ENCODE measurements at places on chromosomes 4 and X.

- no peak for DNase-seq
Measured at GRCh38 chr4:122992057-122992456, 69.7 kb upstream of the NUDT6 start.

DNA sequence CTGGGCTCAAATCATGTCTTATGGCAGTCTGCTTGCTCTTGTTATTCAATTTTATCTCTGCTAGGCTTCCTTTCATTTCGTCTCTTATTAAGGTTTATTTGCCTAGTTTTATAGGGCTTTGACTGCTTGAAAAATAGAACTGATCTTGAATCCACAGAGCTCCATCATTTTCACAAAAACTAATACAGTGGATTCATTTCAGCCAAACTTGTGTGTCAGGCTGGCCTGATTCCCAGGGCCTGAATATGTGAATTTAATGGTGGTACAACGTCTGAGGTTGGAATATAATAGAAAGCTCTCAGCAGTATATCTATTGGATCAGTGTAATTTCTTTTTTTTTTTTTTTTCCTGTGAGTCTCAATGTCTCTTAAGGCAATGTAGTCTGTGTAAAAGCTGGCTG lies 123.3 kb downstream of the POU4F2 start:
- DNase-seq: no peak

DNA sequence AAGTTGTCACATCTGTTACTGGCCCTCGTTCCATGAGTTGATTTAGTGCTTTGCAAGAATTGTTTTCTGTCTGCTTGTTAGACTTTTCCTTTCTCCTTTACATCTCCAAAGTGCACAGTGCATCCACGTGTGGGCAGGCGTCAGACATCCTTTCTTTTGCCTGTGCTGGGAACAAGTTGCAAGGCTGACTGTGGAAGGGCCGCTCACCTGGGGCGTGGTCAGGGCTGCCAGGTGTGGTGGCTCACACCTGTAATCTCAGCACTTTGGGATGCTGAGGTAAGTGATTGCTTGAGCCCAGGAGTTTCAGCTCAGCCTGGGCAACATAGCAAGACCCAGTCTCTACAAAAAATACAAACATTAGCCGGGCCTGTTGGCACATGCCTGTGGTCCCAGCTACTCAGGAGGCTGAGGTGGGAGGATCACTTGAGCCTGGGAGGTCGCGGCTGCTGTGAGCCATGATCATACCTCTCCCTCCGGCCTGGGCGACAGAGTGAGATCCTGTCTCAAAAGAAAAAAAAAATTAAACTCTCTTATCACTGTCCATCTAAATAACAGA lies 46.2 kb downstream of the RGS12 start:
- DNase-seq: no peak

- no peak for DNase-seq
Measured at GRCh38 chr4:99362768-99363167, 10.2 kb upstream of the ADH1C start.

- no peak for DNase-seq
Measured at GRCh38 chr4:1205586-1206298, 33.4 kb upstream of the SPON2 start.

DNA sequence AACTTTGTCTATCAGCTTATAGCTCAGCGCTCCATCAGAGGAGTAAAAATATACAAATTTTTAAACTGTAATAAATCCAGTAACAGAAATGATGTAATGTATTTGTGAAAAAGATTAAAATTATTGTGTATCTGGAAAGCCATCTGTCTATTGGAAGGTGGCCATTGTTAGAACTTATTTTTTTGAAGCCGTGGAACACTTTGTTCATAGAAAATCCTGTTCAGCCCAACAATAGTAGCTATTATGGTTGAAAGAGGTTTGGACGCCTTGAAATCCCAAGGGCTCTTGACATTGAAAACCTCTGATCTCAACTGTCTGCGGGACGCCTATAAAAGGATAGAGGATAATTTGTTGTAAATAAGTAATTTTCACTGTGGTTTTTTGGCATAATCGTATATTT lies 98.3 kb downstream of the RAPGEF2 start:
- no peak for DNase-seq

DNA sequence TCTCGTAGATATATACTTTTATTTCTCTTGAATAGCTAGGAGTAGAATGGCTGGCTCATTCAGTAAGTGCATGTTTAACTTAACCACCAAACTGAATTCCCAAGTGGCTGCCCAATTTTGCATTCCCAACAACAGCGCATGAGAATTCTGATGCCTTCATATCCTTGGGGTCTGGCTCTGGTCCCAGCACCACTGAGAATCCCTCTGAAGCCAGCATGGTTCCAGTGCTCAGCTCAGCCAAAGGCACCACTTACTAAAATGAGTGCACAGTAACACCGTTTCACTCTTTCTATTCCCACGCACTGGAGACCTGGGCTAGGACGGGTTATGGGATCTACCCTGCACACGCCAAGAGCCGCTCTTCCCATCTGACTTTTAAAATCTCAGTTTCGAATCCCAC lies 60.4 kb downstream of the CASP3 start:
- no peak for DNase-seq

GRCh38 chr4:8443801-8444200 lies 3.2 kb downstream of the TRMT44 start:
- DNase-seq: no peak

GRCh38 chr4:90495936-90496335 lies 368.7 kb downstream of the CCSER1 start:
- no peak for DNase-seq

DNA sequence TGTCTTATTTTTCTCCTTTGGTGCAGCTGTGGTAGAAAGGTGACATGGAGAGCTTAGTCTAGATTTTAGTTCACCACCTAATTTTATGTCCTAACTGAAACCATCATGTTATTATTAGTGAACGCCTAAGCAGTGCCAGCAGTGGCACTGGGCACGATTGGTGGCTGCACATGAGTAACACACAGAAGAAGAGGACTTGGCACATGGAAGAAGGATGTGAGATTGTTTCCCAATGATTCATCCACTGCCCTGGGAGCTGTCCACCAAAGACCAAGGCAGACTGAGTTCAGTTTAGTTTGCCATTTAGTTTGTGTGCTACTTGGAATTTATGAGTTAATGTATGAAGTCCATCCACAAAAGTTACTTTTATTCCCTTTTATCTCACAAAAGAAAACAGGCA lies 68.1 kb upstream of the NAP1L5 start:
- no peak for DNase-seq

DNA sequence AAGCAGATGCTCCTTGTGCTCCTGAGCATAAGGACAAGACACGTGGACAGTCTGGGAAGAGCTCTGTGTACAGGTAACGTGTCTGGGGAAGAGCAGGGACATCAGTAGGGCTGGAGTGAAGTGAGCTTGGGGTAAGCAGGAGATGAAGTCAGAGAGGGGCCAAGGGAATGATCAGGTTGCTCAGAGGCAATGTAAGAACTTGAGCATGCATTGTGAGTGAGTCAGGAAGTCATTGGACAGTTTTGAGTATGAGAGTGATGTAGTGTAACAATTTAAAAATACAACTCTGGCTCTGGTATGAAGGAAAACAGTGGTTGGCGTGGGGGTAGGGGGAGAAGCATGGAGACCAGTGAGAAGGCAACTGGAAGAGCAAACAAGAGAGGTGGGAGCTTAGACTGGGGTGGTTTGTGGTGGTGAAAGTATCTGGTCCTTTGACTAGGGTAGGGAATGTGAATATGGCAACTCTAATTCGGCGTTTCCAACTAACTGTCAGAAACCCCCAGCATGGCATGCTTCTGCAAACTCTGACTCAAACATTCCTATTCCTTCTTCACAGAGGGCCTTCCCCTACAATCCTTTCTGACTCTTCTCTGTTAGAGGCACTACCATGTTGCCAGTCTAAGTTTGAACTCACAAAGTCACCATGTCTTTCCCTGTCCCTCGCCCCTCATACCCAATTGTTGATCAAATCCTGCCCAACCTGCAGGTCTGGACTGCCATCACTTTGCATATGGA lies 57.2 kb downstream of the STBD1 start:
- DNase-seq: no peak

GRCh38 chr4:139441029-139441428 lies 12.9 kb upstream of the RAB33B start:
- DNase-seq: no peak

GRCh38 chrX:26376037-26376708 lies 160.2 kb downstream of the MAGEB5 start:
- DNase-seq: no peak

GRCh38 chr4:173264684-173265185 lies 69.4 kb downstream of the HMGB2 start:
- no peak for DNase-seq

DNA sequence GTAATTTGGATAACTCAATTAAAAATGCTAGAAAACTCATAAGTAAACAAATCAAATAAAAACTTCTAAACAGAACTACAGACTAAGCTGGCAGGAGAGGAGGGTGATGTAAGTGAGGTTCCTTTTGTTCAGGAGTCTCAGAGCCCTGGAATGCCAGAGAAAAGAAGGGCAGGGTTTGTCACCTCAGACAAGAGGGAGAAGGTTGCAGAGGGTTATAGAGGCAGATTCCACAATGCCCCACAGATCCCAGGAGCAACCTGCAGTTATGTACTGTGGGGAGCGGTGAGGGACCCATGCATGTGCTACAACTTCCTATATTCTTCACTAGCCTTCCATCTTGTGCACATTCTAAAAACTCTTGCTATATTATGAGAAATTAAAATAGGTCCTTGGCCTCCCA lies 129.7 kb downstream of the CFAP299 start:
- no peak for DNase-seq

DNA sequence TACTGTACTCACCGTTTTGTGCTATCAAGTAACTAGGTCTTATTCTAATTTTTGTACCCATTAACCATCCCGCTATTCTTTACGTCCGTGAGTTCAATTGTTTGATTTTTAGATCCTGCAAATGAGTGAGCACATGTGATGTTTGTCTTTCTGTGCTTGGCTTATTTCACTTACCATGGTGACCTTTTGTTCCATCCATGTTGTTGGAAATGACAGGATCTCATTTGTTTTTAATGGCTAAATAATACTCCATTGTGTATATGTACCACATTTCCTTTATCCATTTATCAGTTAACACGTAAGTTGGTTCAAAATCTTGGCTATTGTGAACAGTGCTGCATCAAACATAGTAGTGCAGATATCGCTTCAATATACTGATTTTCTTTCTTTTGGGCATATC lies 48.3 kb downstream of the USP9X start:
- no peak for DNase-seq

- no peak for DNase-seq
Measured at GRCh38 chrX:72180539-72180938, 1.0 kb upstream of the PIN4 start.

DNA sequence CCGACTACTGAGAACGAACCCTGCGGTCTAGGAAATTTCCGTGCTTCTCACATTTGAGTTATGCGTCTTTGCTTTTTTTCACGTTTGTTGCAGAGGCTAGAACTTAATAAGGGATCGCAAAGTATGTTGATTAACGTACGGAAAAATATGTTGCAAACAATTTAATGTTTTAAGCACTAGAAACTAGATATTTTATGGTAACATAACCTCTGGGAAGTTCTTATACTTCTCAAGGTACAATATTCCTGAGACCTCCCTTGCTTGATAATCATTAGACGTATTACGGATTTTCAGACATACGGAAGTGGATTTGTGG lies 639 bp upstream of the PRDM5 start:
- no peak for DNase-seq

- no peak for DNase-seq
Measured at GRCh38 chr4:17785858-17786257, 4.4 kb upstream of the FAM184B start.

DNA sequence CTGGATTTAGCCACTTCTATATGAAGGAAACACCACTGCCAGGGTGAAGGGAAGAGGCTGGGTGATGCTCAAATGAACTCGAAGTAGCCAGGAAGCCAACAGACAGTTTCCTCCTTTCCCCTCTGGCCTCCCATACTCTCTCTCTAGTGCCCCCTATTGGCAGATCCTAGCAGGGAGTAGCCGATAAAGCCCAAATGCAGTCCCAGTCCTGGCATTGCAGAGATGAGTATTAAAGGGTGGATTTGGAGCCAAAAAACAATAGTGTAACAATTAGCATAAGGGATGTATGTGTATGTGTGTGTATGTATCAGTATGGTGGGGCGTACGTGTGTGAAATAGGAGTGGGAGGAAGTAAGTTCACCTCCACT lies 213.8 kb upstream of the LDB2 start:
- no peak for DNase-seq

DNA sequence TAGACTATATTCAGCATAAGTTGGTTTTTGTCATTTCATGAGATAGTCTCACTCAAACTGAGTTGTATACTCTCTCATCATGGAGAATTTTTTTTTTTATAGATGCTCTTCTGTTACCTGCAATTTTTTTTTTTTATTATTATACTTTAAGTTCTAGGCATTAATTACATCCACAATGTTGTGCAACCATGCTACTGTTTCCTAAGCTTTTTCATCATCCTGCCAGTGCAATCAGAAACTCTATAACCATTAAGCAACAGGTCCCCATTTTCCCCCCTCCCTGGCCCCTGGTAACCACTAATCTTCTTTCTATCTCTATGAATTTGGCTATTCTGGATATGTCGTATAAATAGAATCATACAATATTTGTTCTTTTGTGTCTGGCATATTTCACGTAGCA lies 321.6 kb downstream of the STIM2 start:
- DNase-seq: no peak

- no peak for DNase-seq
Measured at GRCh38 chr4:78803983-78804382, 27.8 kb downstream of the BMP2K start.

DNA sequence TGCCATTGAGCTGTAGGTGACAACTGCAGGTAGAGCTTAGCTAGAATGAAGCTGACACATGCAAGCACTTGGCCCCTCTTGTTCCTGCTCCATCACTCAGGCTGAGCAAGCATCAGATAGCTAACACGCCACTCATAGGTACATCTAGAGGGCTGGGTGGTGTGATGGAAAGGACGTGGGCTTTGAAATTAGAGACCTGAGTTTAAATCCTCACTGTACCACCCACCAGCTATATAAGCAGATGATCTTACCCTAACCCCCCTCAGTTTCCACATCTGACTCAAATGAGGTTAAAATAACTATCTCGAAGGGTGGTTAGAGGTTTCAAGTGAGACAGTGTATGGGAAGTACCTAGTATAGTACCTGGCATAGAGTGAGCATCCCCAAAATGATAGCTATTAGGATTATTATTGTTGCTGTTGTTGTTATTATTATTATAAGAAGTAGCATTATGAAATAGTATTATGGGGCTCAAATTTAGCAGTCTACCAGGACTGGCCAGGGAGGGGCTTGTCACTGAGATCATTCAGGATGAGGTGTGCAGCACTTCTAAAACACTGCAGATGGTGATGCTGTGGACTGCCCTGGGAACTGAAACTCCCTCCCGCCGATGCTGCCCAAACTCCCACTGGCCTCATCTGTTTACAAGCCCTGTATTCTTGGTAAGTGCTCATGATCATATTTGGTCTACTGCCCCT lies 59.0 kb downstream of the REELD1 start:
- DNase-seq: no peak

GRCh38 chr4:88063634-88064296 lies 56.3 kb downstream of the PKD2 start:
- no peak for DNase-seq

DNA sequence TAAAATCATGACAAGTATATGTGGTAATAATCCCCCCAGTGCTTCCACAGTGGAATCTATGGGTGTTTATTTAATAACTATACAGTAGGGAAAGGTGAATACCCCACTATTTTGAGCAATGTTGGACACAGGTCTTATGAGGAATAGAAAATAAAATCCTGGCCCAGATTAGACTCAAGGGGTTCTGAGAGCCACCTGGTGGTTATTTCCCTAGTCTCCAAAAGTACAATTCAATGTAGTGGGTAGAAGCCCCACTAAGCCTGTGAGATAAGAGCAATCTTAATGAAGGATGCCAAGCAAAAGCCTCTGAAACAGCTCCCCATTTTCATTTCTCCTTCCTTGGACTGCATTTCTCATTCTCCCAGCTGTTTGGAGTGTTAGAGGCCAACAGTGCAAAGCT lies 328.2 kb upstream of the NR3C2 start:
- no peak for DNase-seq
